ENCODE measurements at places on chromosomes 5 and 9. TPM values are rescaled to one million over a fixed set of nuclear protein-coding genes. Genes with fewer than 3 reads are reported as not detected.

DNA sequence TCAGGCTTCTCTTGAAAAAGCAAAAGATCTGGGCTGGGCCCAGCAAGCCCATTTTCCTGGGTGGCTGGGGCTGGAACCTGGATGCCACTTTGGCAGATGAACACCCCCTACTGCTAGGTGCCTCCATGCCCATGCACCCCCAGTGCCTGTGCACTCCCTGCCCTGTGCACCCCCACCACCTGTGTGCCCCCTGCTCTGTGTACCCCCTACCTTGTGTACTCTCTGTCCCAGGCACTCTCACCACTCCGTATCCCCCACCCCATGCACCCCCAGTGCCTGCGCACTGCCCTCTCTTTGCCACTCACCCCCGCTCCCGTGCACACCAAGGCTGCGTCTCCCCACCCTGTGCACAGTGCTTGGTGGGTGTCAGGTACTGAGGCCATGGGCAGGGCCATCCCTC lies 14.2 kb downstream of the UNC5A start:
- ATAC-seq = no peak

GRCh38 chr9:93167185-93167584 lies 16.8 kb upstream of the WNK2 start:
- ATAC-seq = no peak

DNA sequence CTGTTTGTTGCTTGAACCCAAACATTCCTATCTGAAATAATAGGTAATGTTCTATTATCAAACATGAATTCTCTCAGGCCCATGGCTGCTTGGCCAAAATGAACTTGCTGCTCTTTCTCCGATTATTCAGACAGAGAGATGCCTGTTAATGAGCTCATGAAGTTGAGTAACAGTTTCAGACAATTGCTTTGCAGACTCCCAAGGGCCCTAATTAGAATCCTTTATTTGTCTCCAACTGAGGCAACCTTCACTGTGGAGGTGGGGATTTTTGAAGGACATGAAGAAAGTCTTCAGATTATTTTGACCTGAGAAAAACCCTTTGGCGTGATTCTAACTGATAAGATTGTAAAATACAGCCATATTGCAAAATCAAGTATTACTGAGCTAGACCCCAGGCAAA lies 466.7 kb downstream of the NFIB start:
- ATAC-seq = no peak

DNA sequence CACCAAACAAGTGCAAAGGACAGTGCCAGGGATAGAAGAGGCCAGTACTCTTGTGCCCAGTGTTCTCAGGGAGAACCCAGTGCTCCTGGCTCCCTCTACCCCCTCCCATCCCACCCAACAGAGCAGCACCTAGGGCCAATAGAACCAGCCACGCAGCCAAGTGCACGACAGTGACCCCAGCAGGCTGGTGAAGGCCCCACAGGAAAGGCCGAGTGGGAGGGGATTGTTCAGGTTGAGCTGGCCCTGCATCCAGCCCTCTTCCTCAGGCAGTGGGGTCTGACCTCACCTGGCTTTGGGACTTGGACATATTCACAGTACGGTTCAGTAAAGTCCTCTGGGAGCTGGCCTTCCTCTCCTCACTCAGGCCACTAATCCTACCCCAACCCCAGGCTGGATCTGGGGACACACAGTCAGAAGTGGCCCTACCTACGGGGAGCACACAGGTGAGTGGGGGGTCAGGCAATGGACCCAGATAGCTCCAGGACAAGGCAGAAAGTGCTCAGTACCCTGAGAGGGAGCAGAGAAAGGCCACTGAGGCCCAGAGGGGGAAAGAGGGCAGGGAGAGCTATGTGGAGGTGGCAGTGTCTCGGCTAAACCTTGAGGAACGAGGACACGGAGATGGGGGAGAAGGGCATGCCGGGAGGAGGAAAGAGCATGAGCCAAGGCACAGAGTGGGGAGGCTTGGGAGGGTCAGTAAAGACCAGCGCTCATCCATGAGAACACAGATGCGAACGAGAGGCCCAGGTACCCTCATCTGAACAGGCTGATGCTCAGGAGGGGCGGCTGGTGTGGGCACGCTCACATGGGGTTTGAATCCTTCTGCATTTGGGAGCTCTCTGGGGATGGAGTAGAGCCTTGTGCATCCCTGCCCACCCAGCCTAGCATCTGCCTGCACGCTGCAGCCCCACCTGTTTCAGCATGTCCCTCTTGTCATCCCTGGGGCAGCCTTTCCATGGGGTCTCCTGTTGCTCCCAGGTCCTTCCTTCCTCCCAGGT lies 25.6 kb downstream of the POLR1E start:
- ATAC-seq = peak; percentile 27

The TMEM174 gene
- 0.13 TPM for total RNA-seq

The FBP2 gene
- not detected for total RNA-seq

The GCNT4 gene
- 0.52 TPM for total RNA-seq

The C9orf153 gene
- total RNA-seq = 0.36 TPM
